ENCODE measurements at places on chromosomes 1 and 21.

GRCh38 chr1:224042557-224043118 lies 71.3 kb upstream of the FBXO28 start:
- DNase-seq = no peak

GRCh38 chr1:30376054-30376697 lies 347.2 kb downstream of the MATN1 start:
- DNase-seq = no peak

DNA sequence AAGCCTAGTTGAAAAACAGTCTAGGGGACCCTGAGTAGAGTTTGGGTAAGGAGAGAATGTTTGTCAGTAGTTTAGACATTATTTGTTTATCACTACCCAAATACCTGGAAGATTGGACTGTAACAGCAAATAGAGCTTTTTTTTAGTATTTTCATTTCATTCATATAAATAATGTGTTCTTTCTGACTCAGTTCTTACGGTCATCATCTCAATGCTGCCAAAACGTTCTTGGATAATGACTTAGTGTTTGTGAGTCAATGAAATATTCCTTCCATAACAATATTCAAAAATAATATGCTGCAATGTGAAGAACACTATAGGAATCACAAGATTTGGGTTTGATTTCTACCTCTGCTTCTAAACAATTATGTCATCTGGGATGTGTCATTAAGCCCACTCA lies 400.0 kb upstream of the PKN2 start:
- no peak for DNase-seq

GRCh38 chr21:33686386-33686785 lies 44.1 kb downstream of the ITSN1 start:
- DNase-seq = no peak

- no peak for DNase-seq
These were observed 5.3 kb downstream of the CHD5 start for GRCh38 chr1:6174621-6175410.

DNA sequence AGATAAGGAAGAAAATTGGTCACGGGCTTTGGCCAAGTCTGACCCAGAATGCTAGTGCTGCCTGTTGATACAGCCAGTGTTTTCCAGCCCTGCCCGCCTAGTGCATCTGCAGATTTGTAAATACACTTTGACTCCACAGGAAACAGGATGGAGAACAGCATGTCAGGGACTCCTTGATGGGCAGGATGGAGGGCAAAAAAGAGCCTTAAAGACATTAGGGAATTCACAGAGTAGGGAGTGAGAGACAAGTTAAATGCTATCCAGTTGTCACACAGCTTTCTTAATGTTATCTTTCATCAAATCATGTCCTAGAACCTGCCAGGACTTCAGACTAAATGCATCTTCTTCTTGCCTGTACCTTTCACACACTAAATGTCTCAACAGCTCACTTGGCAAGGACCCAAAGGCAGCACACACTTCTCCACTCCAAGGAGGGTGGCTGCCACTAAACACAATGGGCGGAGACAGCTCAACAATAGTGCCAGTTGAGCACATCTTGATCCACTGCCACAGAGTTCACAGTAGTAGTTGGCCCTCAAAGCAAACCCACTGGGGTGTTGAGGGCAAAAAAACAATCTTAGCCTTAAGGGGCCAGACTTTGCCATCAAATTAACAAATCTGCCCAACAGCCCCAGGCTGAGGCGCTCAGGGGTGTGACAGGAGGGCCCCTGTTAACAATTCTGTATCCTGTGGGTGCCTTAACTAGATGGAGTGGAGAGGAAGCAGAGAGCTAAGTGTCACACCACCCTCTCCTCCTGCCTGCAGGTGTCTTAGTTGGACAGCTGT lies 2.7 kb downstream of the HIVEP3 start:
- DNase-seq = no peak

DNA sequence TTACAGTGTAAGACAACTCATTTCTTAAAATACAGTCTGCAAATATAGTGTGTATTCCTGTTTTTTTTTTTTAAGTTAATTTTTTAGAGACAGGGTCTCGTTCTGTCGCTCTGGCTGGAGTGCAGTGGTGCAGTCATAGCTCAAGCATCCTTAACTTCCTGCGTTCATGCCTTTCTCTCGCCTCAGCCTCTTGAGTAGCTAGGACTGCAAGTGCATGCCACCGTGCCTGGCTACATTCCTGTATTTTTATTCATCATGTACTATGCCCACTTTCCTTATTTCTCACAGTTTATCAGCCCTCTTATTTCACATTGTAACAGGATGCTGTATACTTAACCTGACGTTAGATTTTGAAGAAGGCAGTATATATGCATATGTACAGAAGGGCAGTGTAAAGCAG lies 26.7 kb downstream of the MIER1 start:
- no peak for DNase-seq

DNA sequence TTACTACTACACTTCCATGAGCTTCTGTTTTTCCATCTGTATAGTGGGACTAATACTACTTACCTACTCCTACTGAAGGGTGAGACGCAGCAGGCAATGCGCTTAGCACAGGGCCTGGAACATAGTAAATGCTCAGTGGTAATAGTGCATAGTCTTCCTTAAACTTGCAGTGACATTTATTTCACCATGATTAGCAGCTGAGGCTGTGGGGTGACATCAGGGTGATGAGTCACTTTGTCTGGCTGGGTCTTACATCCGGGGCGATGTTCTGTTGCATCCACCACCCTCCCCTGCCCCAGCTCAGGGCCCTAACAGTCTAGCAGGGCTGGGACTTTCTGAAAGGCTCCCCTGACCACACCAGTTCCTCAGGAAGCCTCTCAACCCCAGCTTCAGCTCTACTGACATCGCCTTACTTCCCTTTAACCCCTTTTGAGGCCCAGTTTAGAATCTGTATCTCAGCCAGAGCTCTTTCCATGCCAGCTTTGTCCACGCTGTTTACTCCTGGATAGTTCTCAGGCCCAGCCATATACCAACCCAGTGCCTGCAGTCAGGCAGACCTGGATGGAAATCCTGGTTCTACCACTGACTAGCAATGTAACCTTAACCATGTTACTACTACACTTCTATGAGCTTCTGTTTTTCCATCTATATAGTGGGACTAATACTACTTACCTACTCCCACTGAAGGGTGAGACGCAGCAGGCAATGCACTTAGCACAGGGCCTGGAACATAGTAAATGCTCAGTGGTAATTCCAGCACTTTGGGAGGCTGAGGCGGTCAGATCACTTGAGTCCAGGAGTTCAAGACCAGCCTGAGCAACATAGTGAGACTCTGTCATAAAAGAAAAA lies 66.3 kb downstream of the CD58 start:
- DNase-seq = peak; percentile 48

DNA sequence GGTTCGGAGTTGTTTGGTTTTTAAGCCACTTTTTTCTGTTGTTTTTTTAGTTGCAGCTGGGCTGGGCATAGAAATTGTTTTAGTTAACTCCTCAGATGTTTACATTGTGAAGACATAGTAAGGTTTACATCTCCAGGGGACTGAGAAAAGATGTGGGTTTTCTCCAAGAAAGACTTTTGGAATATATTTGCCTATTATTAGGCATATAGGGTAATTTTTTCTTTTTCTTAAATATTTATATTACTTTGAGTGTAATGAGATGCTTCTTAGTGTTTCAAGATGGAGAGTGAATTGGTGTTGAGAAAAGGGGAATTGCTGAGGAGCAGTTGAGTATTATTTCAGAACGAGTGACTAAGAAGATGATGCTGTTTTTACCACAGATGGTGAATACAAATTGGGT lies 26.6 kb upstream of the PIGK start:
- no peak for DNase-seq

DNA sequence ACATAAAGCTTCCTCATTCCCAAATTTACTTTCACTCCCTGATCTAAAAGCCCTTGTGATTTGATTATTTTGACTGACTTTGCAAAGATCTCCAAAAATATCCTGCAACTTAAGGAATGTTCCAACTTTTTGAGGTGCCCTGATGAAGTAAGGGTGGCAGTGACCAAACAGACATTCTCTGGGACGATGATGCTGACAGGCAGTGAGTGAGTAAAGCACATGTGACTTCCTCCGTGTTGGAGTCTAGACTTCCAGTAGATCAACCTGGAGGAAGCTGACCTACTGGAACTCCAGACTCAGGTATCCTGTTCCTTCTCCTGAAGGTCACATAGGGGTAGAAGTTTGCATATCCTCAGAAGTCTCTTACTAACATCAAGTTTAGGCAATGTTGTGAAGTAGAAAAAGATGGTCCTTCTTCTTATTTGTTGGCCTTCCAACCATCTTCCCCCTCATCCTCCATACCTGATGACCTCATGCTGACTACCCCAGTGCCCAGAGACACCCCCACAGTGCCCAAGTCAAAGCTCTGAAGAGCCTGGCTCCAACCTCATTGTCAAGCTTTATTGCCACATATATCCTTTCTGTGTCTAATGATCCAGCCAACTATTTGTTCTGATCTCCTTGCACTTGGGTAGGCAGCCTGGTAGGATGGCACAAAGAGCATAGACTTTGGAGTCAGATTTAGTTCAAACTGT lies 16.0 kb downstream of the TNFSF4 start:
- DNase-seq = no peak

- no peak for DNase-seq
These were observed 1064.9 kb downstream of the TTLL7 start for GRCh38 chr1:82934074-82934473.

DNA sequence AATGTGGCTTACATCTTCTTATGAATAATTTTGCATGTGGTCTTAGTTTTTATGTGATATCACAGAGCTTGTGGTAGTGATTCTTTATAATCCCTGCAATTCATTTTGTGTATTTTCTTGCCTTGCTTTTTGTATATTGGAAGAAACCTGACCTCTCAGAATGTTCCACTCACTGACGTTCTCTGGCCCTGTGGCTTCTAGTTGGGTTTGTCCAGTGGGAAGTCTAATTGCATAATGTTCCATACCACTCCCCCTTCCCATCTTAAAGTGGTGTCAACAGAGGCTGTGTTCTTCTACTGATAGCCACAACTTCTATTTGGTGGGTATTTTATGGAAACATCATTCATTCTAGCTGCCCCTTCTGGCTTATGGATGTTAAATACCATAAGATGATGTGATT lies 225.3 kb downstream of the BACH1 start:
- DNase-seq = no peak

DNA sequence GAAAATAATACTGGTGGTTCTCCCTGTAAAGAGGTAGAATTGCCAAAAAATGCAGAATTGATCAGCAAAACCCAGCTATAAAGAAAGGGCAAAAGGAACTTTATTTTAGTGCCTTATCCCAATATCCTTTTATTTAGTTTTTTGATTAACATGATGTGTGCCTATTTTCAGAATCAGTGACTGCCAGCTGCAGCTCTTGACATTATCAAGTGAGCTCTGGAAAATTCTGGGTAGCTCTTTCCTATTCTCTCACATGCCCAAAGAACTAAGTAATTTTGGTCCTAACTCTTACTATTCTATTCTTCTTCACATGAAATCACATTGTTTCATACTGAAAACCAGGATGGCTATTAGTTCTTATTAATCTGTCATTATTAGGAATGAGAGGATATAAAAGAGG lies 22.1 kb downstream of the WNT2B start:
- DNase-seq = no peak

DNA sequence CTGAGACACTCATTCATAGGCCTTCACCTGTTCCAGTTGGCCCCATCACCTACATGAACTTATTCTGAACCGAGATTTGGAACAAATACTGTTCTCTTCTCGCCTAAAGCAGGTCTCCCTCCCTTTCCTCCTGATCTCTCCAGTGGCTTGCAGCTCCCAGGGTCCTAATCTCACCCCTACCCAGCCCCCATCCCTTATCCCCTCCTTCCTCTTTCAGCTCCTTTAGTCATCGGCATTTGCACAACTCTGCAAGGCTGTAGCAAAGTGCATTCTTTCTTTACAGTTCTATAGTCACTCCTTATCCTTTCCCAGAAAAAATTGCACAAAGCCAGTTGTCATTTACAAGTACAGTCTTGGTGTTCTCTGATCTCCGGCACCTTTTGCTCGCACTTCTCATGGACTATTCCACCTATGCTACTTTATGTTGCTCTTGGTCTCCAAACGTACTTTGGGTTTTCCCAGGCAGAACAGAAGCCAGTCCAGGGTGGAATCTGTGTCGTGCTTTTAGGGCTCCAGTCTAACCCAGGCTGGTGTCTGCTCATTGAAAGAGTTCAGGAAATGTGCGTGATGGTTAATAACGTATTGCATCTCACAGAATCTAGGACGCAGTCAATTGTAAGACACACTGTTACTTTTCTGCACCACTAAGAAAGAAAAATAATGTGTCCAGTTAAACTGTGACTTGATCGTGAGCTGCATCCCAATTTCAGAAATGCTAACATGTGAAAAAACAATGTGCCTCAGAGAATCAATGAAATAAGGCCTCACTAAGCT lies 965 bp downstream of the ABCA4 start:
- DNase-seq = no peak

GRCh38 chr1:40399984-40400704 lies 26.6 kb downstream of the SMAP2 start:
- DNase-seq = no peak

GRCh38 chr1:17828991-17829390 lies 73.9 kb downstream of the ACTL8 start:
- DNase-seq = no peak

GRCh38 chr1:211896958-211897357 lies 66.4 kb upstream of the LPGAT1 start:
- DNase-seq = no peak

DNA sequence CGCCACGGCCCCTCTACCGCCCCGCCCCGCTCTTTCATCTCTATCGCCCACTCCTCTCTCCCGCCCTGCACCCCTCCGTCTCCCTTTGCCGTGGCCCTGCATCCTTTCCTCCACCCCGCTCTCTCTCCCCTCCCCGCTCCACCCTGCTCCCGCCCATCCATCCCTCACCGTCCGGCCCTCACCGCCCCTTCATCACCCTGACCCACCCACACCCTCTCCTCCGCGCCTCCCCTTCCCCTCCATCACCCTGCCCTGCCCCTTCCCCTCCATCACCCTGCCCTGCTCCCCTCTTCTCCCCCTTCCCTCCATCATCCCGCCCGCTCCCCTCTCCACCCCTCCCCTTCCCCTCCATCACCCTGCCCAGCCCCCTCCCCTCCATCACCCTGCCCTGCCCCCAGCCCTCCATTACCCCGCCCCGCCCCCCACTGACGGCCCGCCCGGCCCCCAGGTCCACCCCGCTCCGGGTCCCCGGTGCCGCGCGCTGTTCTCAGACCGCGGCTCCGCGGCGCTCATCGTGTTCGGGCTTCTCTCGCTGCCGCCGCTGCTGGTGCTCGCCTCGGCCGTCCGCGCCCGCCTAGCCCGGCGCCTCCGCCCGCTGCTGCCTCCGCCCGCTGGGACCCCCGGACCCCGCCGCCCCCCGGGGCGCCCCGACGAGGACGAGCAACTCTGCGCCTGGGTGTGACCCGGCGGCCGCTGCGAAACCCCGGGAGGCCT lies 6.2 kb upstream of the ANKRD65 start:
- no peak for DNase-seq

Data from CMK (cell line).